ENCODE measurements at places on chromosomes 12 and 14.

DNA sequence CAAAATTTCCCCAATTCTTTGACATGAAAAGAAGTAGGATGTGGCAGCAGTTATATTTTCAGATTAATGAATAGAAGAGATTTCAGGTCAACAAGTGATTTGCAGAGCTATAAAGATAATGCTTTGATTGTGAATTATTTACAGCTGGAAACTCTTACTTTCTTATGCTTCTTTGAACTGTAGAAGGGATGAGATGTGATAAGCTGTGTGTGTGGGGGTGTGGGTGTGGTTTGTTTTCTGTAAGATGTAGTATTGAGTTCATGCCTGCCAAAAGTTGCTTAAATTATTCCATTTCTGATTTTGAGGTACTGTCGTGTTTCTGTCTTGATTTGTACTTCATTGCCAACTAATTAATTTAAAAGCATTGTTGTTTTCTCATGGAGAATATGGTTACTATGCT lies 22.7 kb downstream of the AEBP2 start:
- no peak for DNase-seq

DNA sequence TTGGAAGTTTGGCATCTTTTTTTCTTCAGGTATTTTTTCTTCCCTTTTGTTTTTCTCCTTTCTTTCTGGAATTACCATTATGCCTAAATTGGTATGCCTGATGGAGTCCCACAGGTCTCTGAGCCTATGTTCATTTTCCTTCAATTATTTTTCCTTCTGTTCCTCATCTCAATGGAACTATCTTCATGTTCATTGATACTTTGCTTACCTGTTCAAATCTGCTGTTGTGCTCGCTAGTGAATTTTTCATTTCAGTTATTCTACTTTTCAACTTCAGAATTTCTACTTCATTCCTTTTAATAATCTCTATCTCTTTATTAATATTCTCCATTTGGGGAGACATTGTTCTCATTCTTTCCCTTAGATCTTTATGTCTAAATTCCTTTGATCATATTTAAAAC lies 15.4 kb upstream of the USP30 start:
- DNase-seq = no peak

GRCh38 chr12:97778111-97778510 lies 315.5 kb downstream of the RMST start:
- DNase-seq = no peak

DNA sequence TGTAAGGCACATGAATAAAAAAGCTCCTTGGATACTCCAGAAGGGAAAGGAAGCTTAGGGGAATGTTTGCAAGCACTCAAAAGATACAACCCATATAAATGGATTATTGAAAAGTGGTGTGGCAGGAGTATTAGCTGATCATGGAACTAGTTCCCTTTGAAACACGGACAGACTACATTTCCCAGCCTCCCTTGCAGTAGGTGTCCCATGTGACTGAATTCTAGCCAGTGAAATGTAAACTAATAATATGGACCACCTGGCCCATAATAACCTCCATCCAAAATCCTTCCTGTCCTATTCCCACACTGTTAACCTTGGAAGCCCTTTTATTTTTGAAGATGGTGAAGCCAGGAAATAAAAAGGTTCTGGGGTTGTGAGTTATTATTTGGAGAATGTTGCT lies 242.3 kb downstream of the SUDS3 start:
- no peak for DNase-seq

DNA sequence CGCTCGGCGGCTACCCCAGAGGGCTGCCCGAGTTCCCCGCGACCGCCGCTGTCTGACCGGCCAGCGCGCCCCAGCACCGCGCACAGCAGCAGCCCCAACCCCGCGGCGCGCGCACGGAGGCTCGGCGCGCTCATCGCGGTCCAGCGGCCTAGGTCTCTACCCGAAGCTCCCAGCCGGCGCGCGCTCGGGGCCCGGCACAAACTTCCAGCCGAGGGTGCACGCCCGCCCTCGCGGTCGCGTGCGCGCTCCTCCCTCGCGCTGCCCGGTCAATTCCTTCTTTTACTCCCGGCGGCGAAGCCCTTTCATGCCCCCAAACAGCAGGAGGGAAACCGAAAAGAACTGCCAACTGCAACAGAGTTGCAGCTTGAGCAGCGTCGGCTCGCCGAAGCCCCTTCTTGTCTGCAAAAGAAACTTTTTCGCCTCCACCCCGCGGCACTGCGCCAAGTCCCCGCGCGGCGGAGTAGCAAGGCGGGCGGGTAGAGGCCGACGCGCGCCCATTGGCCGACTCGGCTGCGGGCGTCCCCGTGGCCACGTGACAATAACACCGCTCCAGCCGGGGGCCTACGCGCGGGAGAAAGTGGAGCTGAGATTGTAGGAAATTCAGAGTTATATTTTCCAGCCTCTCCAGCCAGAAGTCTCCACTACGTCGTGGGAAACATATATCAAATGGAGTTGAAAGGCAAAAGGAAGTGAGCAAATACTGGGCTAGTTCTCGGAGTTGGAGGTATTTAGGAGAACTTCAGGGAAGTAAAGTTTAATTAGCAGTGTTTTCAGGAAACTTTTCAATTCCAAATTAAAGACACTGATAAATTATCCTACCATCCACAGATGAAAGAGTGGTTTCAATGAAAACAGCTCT lies at the start of gene LRIG3:
Gene LRIG3, minus strand, starts transcription at position 403 of the 859 bp plus-strand sequence. Its CDS starts 269 bp downstream, at position 134.
- peak; percentile 13 for DNase-seq

- DNase-seq = no peak
These were observed 1126.4 kb upstream of the FLRT2 start for GRCh38 chr14:84403585-84403984.

Measured in activated CD4-positive, alpha-beta T cell treated with anti-CD3 and anti-CD28 coated beads, Interleukin-2, amount 50 U/mL, for 48 hours (primary cell).